ENCODE measurements at places on chromosomes 6 and 20.

DNA sequence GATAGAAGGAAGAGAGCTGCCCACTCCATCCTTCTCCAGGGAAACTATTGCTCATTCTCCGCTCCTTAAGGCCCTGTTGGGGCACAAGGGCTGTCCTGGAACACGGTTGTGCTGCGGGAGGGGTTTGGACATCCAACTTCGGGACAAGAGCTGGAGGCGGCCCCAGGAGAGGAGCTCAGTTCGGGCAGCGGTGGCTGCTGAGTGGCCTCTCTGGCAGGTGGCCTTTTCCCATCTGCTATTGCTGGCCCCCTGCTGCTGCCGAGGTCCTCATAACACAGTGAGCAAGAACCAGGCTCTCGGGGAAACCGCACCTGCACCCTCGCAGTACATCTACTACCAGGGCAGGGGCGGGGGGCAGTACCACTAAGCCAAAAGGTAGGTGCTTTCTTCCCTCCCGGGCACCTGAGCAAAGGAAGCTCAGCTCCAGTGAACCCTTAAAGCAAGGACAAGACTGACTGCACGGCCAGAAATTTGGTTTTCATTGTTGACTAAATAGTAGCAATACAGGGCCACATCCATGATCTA is 63.7 kb downstream of the PSMG4 start:
- no peak for DNase-seq

GRCh38 chr20:62678553-62678952 is 30.1 kb upstream of the NTSR1 start:
- no peak for DNase-seq

- no peak for DNase-seq
Observed at GRCh38 chr6:46772762-46773161, 20.4 kb upstream of the MEP1A start.

- DNase-seq: no peak
Observed at GRCh38 chr6:113595911-113596376, 261.2 kb upstream of the MARCKS start.

GRCh38 chr20:3933218-3933617 is 44.0 kb downstream of the PANK2 start:
- DNase-seq: no peak

DNA sequence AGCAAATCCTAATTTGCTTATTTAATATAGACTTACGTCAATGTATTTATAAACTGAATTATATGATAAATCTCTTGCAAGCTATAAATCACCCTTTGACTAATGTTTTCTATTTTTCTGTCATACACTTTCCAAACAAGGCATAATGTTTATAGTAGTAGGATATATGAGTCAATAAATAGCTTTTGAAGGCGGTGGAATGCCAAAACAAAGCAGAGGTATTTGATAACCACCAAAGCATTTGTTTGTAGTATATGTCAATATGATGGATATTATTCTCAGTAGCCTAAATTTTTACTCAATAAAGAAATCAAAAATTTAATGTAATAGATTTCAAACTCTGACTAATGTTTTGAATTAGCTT is 1354.6 kb downstream of the HACE1 start:
- DNase-seq: no peak

DNA sequence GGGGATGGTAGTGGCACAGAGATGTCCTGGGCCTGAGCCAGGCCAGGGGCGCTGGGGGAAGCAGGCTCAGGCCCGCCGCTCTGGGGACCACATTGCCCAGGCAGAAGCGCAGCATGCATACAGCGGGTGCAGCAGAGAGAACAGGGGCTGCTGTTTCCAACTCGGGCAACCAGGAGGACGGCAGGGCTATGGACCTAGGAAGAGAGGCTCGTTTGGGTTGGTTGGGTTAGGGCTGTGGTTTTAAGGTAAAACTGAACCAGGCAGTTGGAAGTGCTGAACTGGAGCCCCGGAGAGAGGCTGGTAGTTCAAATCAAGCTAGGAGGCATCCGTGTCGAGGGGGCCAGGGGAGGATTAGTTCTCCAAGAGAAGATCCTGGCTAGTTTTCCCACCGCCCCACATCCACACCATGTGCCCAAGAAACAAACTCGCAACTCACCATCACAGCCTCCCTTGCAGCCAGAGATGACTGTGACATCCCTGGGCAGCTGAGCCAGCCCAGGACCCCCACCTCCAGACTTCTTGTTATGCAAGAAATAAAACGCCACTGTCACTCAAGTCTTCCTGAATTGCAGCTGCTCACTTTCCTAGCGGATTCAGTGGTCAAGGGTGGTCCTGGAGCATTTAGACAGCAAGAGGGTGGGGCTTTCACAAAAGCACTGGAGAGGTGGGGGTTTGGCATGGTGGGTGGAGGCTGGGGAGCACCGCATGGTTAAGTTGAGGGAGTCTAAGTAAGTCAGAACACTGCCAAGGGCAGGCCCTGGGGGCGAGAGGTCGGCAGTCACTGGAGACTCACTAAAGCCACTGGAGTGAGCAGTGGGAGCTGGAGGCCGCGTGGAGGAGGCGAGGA is 161.2 kb downstream of the GRM4 start:
- DNase-seq: no peak

DNA sequence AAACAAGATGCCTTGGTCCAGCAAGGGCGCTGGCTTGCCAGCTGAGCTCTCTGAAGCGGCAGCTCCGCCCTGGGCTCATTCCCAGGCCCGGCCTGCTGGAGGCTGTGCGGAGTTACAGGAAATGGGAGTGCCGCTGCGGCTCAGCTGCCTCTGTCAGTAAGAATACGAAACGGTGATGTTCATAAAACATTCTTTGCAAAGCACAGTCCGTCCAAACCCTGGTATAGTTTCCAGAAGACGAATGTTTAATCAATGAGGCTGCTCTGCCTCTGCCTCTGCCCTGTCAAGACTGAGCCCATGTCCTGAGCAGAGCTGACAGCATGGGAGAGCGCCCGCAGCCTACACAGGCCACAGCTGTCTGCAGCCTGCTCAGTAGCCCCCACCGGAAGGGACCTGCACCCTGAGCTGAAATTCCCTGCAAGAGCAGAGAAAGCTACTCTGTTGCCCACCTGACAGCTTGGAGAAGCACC is 153.3 kb upstream of the SNX9 start:
- DNase-seq: peak; percentile 92

- peak; percentile 53 for DNase-seq
Observed at GRCh38 chr6:159919011-159919511, 28.3 kb downstream of the MAS1 start.

- no peak for DNase-seq
Observed at GRCh38 chr20:40695214-40695613, 6.2 kb upstream of the MAFB start.

- DNase-seq: no peak
Observed at GRCh38 chr6:14094721-14095120, 22.9 kb upstream of the CD83 start.

DNA sequence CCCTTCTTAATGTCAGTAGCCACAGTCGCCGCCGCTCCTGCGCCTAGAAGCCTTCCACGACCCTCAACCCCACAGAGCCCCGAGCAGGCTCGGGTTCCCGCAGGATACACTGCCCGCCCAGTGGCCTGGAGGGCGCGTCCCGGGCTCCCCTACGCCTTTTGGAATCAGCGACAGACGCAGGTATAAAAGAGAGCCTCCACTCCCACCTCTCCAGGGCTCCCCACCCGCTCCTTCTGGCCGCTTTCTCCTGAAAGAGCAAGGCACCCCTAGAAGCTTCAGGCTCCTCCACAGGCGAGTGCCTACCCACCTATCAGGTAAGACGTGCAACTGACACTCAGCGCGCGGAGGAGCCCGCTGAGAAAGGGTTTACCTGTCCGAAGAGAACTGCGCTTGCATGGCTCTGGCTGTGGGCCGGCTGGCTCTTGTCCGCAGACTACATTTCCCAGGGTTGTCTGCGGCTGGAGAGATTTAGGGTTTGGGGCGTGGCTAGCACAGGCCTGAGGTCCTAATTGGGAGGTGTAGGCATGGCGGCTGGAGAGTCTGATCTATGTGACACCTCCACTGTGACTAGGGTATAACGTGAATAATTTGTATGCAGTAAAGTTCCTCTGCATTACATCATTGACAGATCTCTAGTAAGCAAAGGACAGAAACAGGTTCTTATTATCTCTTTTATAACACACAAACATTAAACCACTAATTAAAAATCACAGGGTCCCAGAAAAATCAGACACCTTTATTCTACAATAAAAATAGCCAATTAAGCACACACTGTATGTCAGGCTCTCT is 13.5 kb upstream of the ZNF391 start:
- peak; percentile 27 for DNase-seq

DNA sequence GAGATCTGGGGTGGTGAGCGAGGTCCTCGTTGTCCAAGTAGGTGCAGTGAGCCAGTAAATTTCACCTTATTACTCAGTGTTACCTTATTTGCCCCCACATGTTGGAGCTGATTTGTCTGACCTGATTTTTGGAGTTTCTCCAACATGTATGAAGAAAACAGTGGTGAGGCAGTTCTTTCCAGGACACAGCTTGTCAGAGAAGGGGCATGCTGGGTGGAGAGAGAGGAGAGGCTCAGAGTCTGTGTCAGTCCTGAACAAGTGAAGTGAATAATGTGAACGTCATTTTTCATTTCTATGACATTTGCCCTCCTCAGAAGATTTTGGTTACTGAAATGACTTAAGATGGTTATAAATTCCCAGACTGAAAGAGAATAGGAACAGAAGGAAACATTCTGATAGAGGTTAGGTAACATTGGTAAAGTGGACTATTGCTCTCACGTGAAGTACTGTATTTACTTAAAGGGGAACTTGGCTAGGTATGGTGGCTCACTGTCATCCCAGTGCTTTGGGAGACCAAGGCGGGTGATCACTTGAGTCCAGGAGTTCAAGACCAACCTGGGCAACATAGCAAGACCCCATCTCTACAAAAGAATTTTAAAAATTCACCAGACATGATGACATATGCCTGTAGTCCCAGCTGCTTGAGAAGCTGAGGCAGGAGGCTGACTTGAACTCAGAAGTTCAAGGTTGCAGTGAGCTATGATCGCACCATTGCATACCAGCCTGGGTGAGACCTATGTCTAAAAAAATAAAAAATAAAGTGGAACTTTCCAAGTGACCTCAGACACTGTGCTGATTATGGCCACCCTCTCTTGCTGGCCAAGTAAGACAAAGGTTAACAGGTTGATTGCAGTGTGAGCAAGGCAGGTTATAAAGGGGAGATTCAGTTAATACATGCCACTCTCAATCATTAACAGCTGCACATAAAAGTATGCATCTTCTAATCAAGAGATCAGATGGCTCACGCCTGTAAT is 184.3 kb downstream of the EDN1 start:
- DNase-seq: no peak

- DNase-seq: peak; percentile 60
Observed at GRCh38 chr20:46027245-46027853, 1.7 kb upstream of the SLC12A5 start.

DNA sequence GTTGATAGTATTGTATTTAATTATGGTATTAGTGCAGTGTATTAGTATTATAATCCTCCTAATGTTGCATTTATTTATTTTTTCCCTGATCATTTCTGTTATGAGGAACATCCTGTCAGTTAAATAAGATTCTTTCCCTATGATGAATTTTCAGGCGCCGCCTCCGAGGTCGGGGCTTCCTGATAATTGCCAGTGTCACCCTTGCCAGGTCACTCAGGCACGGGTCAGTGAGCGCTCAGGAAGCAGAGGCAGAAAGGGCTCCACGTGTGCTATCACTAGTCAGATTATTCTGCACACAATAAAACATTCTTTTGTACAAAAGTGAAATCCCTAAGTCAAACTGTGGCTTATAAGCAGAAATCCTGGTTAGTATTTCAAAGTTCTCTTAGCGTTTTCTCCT is 64.8 kb downstream of the TSHZ2 start:
- DNase-seq: no peak

DNA sequence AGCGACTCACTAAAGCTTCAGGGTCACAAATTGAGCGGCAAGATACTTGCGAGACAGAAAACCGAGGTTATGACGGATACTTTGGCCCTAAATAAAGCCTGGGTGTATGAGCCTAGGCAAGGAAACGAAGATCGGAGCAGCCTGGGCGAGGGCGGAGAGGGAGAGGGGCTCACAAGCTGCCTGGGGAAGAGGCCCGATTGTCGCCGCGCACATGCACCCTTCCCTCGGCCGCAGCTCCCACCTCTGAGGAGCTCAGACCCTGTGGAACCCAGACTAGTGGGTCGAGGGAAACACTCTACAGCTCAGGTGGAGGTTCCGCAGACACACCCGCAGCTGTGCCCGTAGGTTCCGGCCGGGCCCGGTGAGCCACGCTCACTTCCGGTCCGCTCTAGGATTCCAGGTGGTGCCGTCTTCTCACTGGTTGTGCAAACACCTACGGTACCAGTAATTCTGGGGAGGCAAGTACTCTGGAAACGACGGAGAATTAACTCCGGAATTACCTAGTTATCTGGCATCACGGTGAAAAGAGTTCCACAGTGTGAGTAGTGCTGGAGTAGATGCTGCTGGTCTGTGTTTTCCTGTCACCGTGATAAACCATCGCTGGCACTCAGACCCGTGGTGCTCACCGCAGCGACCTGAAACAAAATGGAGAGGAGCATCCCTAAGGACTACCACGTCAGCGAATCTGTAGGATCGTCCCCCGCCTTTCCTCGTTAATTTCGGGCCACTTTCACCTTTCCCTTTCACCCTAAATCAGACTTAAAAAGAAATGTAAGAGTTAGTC is 61.5 kb downstream of the GPX5 start:
- DNase-seq: peak; percentile 10

DNA sequence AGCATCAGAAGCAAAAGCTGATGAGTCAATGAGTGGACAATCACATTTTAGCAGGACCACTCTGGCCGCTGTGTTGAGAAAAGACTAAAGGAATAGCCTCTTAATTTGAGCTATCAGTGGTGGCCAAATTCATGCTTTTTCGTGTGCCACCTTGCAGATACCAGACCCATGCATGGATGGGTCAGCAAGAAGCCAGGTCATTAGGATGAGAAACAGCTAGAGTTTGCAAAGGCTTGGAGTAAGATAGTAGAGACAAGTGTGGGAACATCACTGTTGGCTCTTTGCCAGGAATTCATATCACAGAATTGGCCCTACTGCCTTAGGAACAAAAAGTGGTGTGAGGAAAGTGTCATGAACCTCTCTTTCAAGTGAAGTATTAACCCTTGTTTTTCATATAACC is 25.5 kb downstream of the MRAP2 start:
- no peak for DNase-seq

- DNase-seq: no peak
Observed at GRCh38 chr6:111740506-111740905, 132.7 kb downstream of the FYN start.

- DNase-seq: no peak
Observed at GRCh38 chr20:38890497-38890818, 35.8 kb upstream of the FAM83D start.

- no peak for DNase-seq
Observed at GRCh38 chr6:44933108-44933507, 395.0 kb upstream of the RUNX2 start.

GRCh38 chr6:142863981-142864380 is 81.0 kb downstream of the HIVEP2 start:
- no peak for DNase-seq

- peak; percentile 62 for DNase-seq
Observed at GRCh38 chr20:5127204-5127858, 523 bp downstream of the CDS2 start.

GRCh38 chr20:2755451-2756055 is 44.9 kb downstream of the CPXM1 start:
- no peak for DNase-seq

GRCh38 chr20:59515013-59515905 is 89.1 kb upstream of the PHACTR3 start:
- peak; percentile 10 for DNase-seq
